Activated CD4-positive, alpha-beta T cell treated with anti-CD3 and anti-CD28 coated beads, Interleukin-2, amount 10 ng/mL, durations not matched to agents 7 days and 5 days (primary cell): ENCODE measurements at places on chromosomes 2 and 18. TPM values are rescaled to one million over a fixed set of nuclear protein-coding genes. Genes with fewer than 3 reads are reported as not detected.

DNA sequence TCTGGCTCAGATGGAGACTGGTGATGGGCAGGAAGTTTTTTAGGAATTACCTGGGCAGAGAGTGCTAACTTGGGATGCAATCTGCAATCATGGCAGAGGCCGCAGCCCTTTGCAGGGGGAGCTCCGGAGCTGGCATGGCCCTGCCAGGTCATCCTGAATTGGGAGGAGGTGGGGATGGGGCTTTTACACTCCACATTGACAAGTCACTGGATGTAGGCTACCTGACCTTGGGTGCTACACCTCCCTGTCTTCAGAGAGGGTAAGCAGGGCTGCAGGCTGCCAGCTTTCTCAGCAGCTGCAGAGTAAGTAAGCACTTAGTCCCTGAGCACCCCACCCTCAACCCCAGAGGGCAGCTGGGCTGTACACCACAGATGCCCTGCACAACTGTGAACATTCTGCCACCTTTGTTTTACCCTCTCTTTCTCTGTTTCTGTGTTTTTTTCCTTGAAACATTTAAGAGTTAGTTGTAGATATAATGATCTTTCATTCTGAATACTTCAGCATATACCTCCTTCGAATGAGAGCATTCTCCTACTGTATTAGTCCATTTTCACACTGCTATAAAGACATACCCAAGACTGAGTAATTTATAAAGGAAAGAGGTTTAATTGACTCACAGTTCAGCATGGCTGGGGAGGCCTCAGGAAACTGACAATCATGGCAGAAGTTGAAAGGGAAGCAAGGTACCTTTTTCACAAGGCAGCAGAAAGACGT is 6.8 kb upstream of the HS1BP3 start:
- H3K27ac ChIP-seq: no peak overlapping the region
- H3K36me3 ChIP-seq: no peaks in the 10 kb centered on the region
- H3K4me1 ChIP-seq: no peaks in the 10 kb centered on the region

Gene LIMS3
- not detected for total RNA-seq

Gene STK39
- 31.4 TPM for total RNA-seq

Gene OSBPL6
- total RNA-seq: 0.52 TPM

DNA sequence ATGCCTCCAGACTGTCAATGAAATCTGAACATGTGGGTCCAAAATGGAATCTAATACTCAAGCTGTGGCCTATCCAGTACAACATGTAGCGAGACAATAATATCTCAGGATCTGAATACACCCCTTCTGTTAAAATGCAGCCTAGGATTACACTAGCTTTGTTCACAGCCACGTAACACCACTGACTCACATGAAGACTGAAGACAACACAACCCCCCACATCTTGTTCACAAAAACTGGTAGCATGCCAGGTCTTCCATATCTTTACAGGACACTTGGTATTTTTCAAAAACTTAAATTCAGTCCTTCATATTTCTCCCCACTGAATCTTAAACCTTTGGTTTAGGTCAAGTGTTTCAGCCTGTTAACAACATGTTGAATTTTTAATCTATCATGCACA is 84.2 kb downstream of the SLC8A1 start:
- no peak overlapping the region for H3K4me3 ChIP-seq
- no peaks in the 10 kb centered on the region for H3K36me3 ChIP-seq
- peaks cover 7% of the 10 kb centered on the region for H3K4me1 ChIP-seq
- peaks cover 2% of the 10 kb centered on the region for H3K27me3 ChIP-seq

DNA sequence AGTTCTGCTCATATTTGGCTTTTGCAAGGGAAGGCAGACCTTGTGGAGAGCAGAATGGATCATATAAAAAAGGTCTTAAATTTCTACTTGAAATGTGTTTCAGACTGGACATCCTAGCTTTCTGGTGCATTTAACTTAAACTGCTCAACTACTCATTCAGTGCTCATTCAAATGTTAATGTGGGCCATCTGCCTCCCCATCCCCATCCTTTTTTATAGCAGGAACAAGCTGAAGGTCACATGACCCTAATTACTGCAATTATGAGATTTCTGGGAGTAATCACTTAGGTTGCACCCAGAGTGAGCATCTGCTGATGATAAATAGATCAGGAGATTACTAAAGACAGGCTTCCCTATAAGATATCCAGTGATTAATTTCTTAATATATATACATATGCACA is 96.1 kb downstream of the MAP2 start:
- H3K27ac ChIP-seq: no peak overlapping the region
- no peaks in the 10 kb centered on the region for H3K36me3 ChIP-seq
- no peak overlapping the region for H3K4me3 ChIP-seq
- DNase-seq: no peak

Gene PPIG
- 61.7 TPM for total RNA-seq

Gene LONRF2
- total RNA-seq: 0.02 TPM

Gene GPR39
- not detected for total RNA-seq

DNA sequence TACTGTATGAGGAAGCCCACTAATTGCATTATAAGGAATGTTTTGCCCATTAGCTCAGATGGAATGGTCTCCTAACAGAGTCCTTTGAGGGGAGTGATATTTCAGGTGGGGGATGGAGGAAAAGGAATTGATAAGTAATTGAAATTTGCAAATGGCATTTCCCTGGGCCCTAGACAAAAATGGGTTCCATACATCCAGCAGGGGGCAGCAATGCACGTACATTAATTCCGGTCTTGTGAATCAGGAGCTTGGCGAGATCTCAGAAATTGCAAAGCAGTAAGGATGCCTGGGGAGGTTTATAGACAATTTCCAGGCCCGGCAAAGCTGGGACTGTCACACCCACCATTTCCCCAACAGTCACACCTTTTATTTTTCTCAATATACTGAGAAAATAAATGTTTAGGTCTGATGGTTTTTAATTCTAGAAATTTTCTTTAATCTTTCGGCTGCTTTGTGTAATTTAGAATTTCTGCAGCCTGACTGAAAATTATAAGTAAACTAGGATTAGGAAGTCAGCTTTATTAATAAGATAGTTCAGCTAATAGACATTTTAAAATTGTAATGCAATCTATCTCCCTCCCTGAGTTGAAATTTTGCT is 122.8 kb downstream of the LYPD1 start:
- peak; percentile 58 for DNase-seq
- H3K4me1 ChIP-seq: no peaks in the 10 kb centered on the region
- H3K4me3 ChIP-seq: no peak overlapping the region

DNA sequence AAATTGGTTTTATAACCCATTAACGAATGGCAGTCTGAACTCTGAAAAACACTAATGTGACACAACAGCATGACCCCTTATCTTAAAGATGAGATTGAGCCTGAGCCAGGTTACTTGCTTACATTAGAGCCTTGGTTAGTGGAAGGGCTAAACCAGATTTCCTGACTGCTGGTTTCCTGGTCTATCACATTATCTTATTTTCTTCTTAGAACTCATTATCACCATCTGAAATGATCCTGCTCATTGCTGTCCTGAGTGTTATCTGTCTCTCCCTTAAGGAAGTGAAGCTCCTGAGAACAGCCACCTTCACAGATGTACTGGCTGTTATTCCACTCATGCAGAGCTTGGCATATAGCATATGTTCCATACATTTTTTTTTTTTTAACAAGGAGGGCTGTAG is 9.0 kb upstream of the NRP2 start:
- peaks cover 5% of the 10 kb centered on the region for H3K4me1 ChIP-seq
- no peak overlapping the region for H3K4me3 ChIP-seq
- DNase-seq: no peak
- H3K36me3 ChIP-seq: peaks cover 5% of the 10 kb centered on the region

GRCh38 chr18:24659827-24660720 is 199.6 kb downstream of the HRH4 start:
- no peaks in the 10 kb centered on the region for H3K36me3 ChIP-seq
- peak; percentile 65 for DNase-seq
- peaks cover 6% of the 10 kb centered on the region for H3K27me3 ChIP-seq
- H3K27ac ChIP-seq: peak overlapping the region; percentile 96

DNA sequence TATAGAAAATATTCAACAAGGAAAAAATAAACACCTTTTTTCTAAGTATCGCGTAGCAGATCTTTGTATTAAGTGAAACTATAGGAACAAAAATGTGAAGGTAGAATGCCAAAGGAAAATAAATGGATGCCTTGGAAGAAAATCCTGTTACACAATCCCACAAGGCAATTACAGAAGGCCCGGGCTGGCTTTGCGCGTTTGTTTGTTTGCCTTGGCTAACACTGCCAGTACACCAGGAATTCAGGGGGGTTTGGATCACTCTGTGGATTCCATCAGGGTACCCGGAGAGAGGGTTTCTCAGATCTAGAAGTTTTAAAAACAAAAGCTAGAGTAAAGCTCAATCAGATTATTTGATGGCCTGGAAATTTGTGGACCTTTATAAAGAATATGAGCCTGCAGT is 478.3 kb downstream of the FBXO15 start:
- H3K4me1 ChIP-seq: no peaks in the 10 kb centered on the region
- peaks cover 3% of the 10 kb centered on the region for H3K27me3 ChIP-seq
- DNase-seq: no peak
- H3K27ac ChIP-seq: no peak overlapping the region
- no peak overlapping the region for H3K4me3 ChIP-seq
- no peaks in the 10 kb centered on the region for H3K36me3 ChIP-seq

Gene DHX57
- 10.7 TPM for total RNA-seq

GRCh38 chr2:219001577-219002394 is 8.6 kb upstream of the CRYBA2 start:
- peaks cover 68% of the 10 kb centered on the region for H3K27me3 ChIP-seq
- peaks cover 5% of the 10 kb centered on the region for H3K4me1 ChIP-seq
- no peaks in the 10 kb centered on the region for H3K36me3 ChIP-seq
- no peak overlapping the region for H3K4me3 ChIP-seq
- H3K27ac ChIP-seq: no peak overlapping the region
- no peak for DNase-seq

GRCh38 chr2:84701880-84702279 is 179.0 kb downstream of the TRABD2A start:
- no peaks in the 10 kb centered on the region for H3K27me3 ChIP-seq
- DNase-seq: no peak
- no peak overlapping the region for H3K4me3 ChIP-seq
- H3K4me1 ChIP-seq: peaks cover 6% of the 10 kb centered on the region

GRCh38 chr2:206260188-206261012 is 14.1 kb upstream of the ZDBF2 start:
- no peak overlapping the region for H3K4me3 ChIP-seq
- H3K27me3 ChIP-seq: peaks cover 74% of the 10 kb centered on the region
- H3K4me1 ChIP-seq: peaks cover 12% of the 10 kb centered on the region
- H3K27ac ChIP-seq: no peak overlapping the region
- no peak for DNase-seq

DNA sequence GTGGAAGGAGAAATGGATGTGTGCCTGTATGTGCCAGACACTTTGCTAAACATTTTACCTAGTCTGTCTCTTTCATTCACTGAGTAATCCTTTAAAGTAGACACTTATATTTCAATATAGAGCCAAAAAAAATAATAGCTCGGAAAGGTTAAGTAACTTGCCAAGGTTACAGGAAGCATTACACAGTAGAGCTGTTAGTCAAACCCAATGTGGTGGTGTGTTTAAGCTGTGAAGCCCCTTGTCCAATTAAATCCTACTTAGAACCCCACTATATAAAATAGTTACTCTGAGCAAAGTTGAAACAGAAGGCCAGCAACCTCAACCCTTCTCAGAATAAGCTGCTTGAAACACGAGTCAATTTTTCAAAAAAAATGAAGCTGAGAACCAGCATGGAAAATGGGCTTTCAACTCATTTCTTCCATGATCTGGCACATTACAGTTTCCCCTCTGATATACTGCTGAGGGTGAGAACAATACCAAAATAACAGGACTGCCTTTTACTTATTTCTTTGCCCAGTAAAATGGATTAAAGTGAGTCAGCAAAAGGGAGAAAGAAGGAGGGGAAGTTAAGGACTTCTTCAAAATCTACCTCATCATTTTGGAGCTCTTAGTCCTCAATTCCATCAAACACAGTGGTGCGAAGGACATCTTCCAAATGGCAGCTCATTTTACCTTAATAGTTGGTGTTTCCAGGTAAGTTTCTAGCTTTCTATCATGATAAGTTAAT is 7.9 kb downstream of the RDH14 start:
- H3K27me3 ChIP-seq: no peaks in the 10 kb centered on the region
- H3K4me3 ChIP-seq: no peak overlapping the region
- peaks cover 38% of the 10 kb centered on the region for H3K36me3 ChIP-seq
- H3K27ac ChIP-seq: no peak overlapping the region
- DNase-seq: no peak

- H3K27me3 ChIP-seq: no peaks in the 10 kb centered on the region
- peaks cover 23% of the 10 kb centered on the region for H3K4me1 ChIP-seq
- no peak overlapping the region for H3K27ac ChIP-seq
- peaks cover 45% of the 10 kb centered on the region for H3K36me3 ChIP-seq
- no peak for DNase-seq
These were observed 67.7 kb downstream of the ACVR1 start for GRCh38 chr2:157808421-157808820.

GRCh38 chr18:23573020-23573419 is 13.3 kb downstream of the NPC1 start:
- peaks cover 56% of the 10 kb centered on the region for H3K36me3 ChIP-seq
- H3K27me3 ChIP-seq: no peaks in the 10 kb centered on the region
- no peak for DNase-seq
- H3K27ac ChIP-seq: peak overlapping the region; percentile 84

Gene D2HGDH
- 18.5 TPM for total RNA-seq

DNA sequence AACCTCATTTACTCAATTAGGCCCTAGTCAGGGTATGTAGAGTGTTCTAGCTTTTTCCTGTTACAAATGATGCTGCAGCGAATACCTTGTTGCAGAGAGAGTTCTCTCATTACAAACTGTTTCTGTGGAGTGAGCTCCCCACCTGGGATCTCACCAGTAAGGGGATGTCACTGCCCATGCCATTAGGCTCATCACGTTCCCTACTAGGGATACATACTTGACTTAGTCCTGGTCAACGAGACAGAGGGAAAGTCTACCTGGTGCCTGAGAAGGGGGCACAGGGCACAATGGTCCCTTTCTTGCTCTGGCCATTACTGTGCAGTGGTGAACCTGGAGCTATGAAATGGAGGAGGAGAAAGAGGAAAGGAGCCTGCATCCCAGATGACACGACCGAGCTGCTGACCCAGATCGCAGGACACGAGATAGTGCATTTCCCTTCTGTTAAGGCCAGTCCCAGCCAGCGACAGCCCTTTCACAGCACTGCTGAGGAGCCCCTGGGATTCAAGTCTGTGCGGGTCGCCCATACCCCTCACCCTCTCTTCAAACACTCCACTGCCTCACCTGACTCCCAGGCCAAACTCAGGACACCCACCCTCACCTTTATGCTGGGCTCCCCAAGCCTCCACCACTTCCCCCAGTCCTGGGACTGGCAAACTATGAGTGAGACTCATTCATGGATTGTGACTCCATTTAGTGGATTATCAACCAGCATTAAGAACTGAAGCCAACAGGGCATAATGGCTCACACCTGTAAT is 16.0 kb downstream of the MALL start:
- no peak overlapping the region for H3K27ac ChIP-seq
- H3K27me3 ChIP-seq: peaks cover 9% of the 10 kb centered on the region
- DNase-seq: no peak
- peaks cover 18% of the 10 kb centered on the region for H3K4me1 ChIP-seq
- no peaks in the 10 kb centered on the region for H3K36me3 ChIP-seq

GRCh38 chr2:60552078-60552850 is 1.2 kb downstream of the BCL11A start:
- DNase-seq: no peak
- H3K27me3 ChIP-seq: peaks cover 78% of the 10 kb centered on the region
- no peaks in the 10 kb centered on the region for H3K36me3 ChIP-seq

Gene C2orf80
- not detected for total RNA-seq
